ENCODE measurements at places on chromosomes 7 and 10. TPM values are rescaled to one million over a fixed set of nuclear protein-coding genes. Genes with fewer than 3 reads are reported as not detected.

DNA sequence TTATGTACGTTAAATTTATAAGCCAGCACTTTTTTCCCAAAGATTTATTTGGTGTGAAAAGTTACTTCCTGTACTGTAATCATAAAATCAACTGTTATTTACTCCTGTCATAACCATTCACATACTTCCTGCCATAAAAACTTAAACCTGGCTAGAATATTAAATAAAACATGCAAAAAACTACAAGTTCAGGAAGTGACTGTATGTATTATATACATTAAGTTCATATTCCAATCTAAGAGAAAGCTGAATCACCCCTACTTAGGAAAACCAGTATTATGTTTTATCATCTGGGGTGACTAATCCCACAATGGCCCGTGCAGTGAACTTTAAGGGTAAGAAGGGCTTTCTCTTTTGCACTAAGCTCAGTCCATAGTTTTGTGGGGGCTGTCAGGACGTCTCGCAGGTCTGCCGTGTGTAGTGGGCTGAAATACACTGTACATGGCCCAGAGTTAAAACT lies 183.7 kb upstream of the KLF14 start:
- no peak overlapping the region for H3K4me3 ChIP-seq
- peaks cover 8% of the 10 kb centered on the region for H3K4me1 ChIP-seq
- H3K27me3 ChIP-seq, result peaks cover 1% of the 10 kb centered on the region
- H3K36me3 ChIP-seq, result no peaks in the 10 kb centered on the region
- no peak overlapping the region for H3K27ac ChIP-seq

- H3K4me3 ChIP-seq, result peak overlapping the region; percentile 37
- peaks cover 8% of the 10 kb centered on the region for H3K27me3 ChIP-seq
- peaks cover 48% of the 10 kb centered on the region for H3K36me3 ChIP-seq
Measured at GRCh38 chr10:125055446-125055845, 104.9 kb downstream of the CTBP2 start.

SLC26A4 gene
- 0.67 TPM for total RNA-seq

NUTM2D gene
- total RNA-seq, result 16.1 TPM

STAG3 gene
- total RNA-seq, result 1.9 TPM

DNA sequence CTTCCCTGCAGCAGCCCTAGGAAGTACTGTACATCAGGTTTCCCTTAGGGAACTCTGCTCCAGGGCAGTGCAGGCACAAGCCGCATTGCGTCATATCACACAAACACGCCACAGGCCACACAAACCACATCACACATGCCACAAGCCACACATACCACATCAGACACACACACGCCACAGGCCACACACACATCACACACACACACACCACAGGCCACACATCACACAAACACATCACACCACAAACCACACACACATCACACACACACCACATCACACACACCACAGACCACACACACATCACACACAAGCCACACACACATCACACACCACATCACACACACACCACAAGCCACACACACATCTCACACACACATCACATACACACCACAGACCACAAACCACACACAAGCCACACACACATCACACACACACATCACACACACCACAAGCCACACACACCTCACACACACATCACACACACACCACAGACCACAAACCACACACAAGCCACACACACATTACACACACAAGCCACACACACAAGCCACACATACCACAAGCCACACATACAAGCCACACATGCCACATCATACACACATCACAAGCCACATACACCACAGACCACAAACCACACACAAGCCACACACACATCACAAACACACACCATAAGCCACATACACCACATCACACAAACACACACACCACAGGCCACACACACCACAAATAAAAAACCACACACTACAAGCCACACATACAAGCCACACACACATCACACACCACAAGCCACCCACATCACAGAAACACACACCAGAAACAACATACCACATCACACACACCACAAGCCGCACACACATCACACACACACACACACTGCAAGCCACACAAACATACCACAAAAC lies 53.4 kb downstream of the TMEM209 start:
- H3K4me3 ChIP-seq, result no peak overlapping the region
- peaks cover 7% of the 10 kb centered on the region for H3K27me3 ChIP-seq
- H3K36me3 ChIP-seq, result peaks cover 4% of the 10 kb centered on the region

DNA sequence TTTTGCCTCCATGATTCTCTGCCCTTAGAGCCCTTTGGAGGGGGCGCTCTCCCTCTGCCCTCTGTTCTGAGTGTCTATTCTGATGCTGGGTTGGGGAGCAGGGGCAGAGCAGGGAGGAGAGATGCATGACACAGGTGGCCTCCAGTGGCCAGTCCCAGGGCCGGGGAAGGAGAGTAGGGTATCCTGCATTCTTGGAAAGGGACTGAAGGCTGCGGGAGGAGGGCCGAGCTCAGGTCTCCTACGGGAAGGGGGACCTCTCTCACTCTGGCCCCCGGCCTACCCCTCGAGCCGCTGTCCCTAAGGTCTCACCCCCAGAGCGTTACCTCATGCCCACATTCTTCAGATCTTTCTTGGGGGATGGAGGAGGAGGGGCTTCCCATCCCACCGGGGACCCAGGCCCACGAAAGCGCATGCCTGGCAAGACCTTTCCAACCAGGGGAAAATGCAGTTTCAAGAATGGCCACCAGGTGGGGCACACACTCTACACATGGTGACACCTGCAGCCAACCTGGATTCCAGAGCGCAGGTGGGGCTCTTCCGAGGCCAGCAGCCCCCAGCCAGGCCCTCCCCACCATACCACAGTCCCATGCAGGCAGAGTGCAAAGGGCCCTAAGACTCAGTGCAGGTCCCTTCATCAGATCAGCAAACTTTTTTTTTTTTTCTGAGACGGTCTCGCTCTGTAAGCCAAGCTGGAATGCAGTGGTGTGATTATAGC lies 86.4 kb downstream of the MYL10 start:
- H3K4me3 ChIP-seq, result no peak overlapping the region
- H3K27me3 ChIP-seq, result no peaks in the 10 kb centered on the region
- DNase-seq, result peak; percentile 85
- no peaks in the 10 kb centered on the region for H3K36me3 ChIP-seq
- peaks cover 2% of the 10 kb centered on the region for H3K4me1 ChIP-seq

DNA sequence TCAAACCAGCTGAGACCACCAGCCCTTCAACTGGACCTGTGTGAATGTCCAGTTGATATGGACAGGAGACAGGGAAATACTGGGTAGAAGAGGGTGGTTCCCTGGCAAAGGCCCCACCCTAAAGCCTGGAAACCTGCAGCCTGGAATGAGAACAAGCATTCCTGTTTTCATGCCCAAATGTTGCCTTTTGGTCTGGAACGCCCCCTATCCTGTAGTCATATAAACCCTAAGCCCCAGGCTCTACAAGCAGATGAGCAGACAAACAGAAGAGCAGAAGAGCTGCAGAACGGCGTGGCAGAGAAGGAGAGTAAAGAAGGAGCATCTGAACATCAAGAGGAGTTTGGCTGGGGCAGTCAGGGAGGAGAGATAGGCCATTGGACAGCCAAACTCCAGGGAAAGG lies 38.4 kb downstream of the SYPL1 start:
- peak overlapping the region; percentile 48 for H3K27ac ChIP-seq
- peaks cover 3% of the 10 kb centered on the region for H3K27me3 ChIP-seq
- H3K36me3 ChIP-seq, result no peaks in the 10 kb centered on the region
- H3K4me3 ChIP-seq, result no peak overlapping the region

GRCh38 chr7:81433206-81433605 lies 336.6 kb downstream of the HGF start:
- H3K36me3 ChIP-seq, result peaks cover 6% of the 10 kb centered on the region
- H3K4me1 ChIP-seq, result peaks cover 4% of the 10 kb centered on the region
- H3K27ac ChIP-seq, result no peak overlapping the region
- no peak overlapping the region for H3K4me3 ChIP-seq
- DNase-seq, result no peak
- H3K27me3 ChIP-seq, result peaks cover 1% of the 10 kb centered on the region

GRCh38 chr7:82694022-82694421 lies 250.4 kb upstream of the CACNA2D1 start:
- H3K4me3 ChIP-seq, result no peak overlapping the region
- H3K4me1 ChIP-seq, result no peaks in the 10 kb centered on the region
- no peaks in the 10 kb centered on the region for H3K36me3 ChIP-seq
- DNase-seq, result no peak
- peaks cover 4% of the 10 kb centered on the region for H3K27me3 ChIP-seq

PRTFDC1 gene
- 17.5 TPM for total RNA-seq

DNA sequence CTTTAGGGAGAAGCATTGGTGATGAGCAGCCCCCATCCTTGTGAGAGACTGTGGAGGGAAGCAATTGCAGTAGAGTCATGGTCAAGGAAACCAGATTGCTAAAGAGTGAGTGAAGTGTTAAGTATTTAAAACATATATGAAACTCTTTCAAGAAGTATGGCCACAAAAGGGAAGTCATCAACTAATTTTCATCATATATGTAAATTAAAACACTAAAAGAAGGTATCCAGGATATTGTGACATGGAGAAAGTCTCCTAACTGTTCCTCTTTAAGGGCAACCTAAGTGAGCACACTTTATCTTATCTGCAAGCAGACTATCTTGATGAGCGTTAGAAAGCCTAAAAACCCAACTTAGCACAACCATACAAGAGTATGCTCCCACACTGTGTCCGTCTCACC lies 69.7 kb downstream of the CD36 start:
- no peaks in the 10 kb centered on the region for H3K4me1 ChIP-seq
- H3K36me3 ChIP-seq, result peaks cover 4% of the 10 kb centered on the region
- no peak overlapping the region for H3K4me3 ChIP-seq
- DNase-seq, result no peak
- no peaks in the 10 kb centered on the region for H3K27me3 ChIP-seq
- no peak overlapping the region for H3K27ac ChIP-seq

GRCh38 chr7:126501617-126502016 lies 751.1 kb downstream of the GRM8 start:
- H3K27me3 ChIP-seq, result no peaks in the 10 kb centered on the region
- no peaks in the 10 kb centered on the region for H3K36me3 ChIP-seq
- H3K27ac ChIP-seq, result no peak overlapping the region
- peaks cover 2% of the 10 kb centered on the region for H3K4me1 ChIP-seq

DNA sequence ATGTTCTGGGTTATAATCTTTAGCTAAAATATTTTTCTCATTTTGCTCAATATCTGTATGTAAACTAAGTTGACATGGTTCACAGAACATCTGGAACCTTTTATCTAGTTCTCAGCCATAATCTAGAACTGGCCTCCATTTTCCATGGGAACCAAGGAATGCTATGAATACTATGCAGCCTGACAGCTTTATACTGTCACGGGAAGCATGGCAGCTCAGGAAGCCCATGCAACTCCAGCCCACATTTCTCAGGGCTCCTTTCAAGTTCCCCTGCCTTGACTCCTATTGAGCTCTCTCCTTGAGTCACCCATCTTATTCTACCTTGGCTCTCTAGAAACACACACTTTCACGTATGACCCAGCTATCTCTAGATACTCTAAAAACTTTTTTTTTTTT lies 36.6 kb upstream of the PRKAR2B start:
- DNase-seq, result no peak
- H3K4me1 ChIP-seq, result no peaks in the 10 kb centered on the region
- no peak overlapping the region for H3K27ac ChIP-seq
- H3K4me3 ChIP-seq, result no peak overlapping the region
- H3K36me3 ChIP-seq, result no peaks in the 10 kb centered on the region
- H3K27me3 ChIP-seq, result peaks cover 1% of the 10 kb centered on the region
